ENCODE measurements at places on chromosomes 5 and 9.

GRCh38 chr9:117434566-117434965, 19.7 kb upstream of the ASTN2 start:
- no peak for DNase-seq

- DNase-seq, result no peak
Measured at GRCh38 chr9:129276486-129277230, 98.6 kb upstream of the IER5L start.

- DNase-seq, result no peak
Measured at GRCh38 chr5:4576161-4576748, 563.9 kb upstream of the ADAMTS16 start.

DNA sequence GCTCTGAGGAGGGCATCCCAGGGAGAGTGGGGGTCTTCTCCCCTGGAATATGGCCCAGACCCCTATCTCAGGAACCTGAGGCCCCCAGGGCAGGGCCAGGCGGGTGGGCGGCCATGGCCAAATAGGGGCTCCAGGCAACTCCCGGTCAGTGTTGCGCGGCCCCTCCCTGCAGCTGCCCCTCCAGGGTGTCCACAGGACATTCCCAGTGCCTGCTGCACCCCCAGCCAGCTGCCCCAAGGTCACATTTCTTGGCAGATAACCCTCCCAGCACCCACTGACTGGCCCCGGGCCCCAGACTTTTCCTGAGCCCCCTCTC, 53.6 kb upstream of the EGFL7 start:
- no peak for DNase-seq

- no peak for DNase-seq
Measured at GRCh38 chr9:76433836-76434235, 25.1 kb upstream of the GCNT1 start.

GRCh38 chr9:90629991-90630390, 12.6 kb downstream of the DIRAS2 start:
- no peak for DNase-seq

DNA sequence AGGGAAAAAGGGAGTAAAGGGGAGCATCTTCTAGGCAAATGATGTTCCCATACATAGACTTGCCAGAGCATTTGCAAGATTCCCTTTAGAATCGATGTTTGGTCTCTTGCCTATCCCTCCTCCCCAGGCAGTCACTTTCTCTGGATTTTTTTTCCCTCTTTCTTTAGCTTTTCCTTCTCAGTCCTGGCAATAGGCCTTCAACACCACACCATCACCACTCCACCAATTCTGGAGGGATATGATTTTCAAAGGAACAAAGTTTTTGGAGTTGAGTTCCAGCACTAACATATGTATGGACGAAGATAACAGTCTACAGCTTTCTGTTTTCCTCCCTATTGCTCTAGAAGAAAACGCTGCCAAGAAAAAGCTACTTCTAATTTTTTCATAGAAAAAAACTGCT, 377.4 kb downstream of the PDE4D start:
- DNase-seq, result no peak

DNA sequence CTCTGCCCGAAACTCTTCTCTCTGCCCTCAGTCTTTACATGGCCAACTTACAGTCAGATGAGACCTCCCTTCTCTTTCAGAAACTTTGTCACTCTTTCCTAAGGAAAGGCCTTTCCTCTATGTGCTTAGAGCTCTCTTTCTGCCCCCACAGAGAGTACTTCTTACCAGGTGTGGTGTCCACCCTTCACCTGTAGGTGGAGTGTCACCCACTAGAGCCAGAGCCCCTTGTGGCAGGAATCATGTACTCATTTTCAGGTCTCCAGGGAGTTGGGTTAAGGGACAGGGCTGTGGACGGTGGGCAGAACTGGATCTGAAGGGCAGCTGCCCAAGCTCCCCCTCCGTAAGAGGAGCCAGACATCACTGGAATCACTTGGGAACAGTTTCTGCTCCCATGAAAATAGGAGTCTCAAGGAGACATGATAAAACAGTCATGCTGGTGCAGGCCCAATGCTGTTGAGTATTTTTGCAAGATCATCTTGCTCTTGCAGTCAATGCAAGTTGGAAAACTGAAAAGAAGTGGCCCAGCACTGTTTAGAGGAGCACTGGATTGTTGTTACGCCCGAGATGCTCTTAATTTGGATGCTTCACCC, 436.7 kb downstream of the ZSWIM6 start:
- DNase-seq, result no peak

DNA sequence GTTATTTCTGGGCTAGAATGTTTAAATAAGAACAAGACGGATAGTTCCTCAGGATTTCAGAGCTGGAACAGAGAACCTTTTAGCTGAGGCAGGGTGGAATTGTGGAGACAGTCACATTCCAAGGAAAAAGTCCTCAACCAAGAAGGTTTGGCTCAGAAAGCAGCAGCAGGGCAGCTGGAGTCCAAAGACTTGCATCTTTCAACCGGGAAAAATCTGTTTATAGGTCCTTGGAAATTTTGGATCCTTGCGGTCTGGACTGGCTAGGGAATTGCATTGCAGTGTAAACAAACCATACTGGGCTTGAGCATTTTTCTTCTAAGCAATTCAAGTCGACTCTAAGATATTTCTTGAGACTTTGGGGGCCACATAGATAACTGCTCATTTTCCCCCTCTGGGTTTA, 40.8 kb upstream of the HMHB1 start:
- DNase-seq, result no peak

DNA sequence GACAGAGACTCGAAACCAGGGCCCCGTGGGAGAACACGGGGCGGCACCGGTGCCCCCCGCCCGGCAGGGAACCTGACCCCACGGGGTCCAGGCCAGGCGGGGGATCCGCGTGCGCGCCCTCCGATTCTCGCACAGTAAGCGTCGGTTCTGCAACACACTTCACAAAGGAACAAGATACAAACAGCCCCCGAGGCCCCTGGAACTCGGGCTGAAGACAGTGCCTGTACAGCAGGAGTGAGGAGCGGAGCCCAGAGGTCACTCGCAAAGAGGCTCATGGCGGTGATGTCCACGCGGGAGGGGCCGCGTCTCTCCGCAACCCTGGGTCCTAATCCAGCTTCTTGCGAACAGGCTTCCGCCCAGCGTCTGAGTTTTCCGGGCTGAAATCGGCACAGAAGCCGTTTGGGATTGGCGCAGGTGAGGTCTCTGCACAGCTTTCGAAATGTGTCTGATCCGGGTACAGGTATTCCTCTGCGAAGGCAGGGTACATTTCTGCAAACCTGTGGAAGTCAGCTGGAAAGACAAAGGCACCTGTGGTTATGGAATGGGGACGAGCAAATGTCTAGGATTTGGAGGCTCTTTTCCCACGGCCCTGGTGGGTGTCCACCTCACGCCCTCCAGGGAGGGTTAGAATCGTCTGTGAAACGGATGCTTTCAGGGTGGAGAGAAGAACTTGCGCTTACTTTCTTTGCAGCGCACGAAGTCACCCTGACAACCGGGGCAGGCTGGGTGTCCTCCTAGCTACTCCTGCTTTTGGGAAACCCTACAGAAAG, 18.3 kb upstream of the SLC6A3 start:
- no peak for DNase-seq

DNA sequence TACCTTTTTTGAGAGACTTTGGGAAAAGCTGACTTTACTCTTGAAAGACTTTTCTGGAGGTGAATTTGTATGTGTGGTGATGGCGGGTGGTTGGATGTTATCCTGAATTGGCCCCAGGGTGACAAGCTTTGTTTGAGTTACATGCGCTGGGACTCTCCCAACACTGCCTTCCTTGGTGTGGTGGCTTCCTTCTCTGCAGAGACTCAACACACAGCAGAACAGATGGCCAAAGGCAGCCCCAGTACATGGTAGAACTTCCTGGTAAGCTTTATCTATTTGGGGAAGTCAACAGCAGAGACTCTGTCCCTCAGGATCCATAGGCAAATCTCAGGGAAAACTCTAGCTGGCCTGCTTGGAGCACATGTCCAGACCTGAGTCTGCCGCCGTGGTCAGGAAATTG, 18.1 kb downstream of the C1QTNF2 start:
- DNase-seq, result no peak

DNA sequence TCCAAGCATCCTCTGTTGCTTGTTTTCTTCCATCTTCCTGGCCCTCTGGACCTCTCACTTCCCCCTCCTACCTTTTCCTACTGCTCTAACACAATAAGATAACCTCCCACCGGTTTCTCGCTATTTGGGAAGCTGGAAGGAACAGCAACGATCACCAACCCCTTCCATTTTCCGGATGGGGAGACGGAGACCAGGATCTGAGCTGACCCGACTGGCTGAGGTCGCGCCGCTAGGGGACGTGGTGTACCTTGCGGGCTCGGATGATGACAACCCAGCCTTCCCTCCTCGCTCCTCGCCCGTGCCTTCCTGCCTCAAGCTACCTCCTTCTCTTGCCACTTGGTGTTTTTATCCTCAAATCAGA, 1.9 kb downstream of the LPAR1 start:
- no peak for DNase-seq

All from stimulated activated naive CD4-positive, alpha-beta T cell treated with Interleukin-2 at 50 U/mL for 16 hours (primary cell).